ENCODE measurements at places on chromosomes 2 and 18.
A peak's percentile ranks its signal among the peaks of the same experiment; 100 is the strongest.

- DNase-seq = no peak
Observed at GRCh38 chr2:16407358-16407757, 258.3 kb downstream of the CYRIA start.

GRCh38 chr2:144452169-144452988, 67.5 kb downstream of the ZEB2 start:
- no peak for DNase-seq

DNA sequence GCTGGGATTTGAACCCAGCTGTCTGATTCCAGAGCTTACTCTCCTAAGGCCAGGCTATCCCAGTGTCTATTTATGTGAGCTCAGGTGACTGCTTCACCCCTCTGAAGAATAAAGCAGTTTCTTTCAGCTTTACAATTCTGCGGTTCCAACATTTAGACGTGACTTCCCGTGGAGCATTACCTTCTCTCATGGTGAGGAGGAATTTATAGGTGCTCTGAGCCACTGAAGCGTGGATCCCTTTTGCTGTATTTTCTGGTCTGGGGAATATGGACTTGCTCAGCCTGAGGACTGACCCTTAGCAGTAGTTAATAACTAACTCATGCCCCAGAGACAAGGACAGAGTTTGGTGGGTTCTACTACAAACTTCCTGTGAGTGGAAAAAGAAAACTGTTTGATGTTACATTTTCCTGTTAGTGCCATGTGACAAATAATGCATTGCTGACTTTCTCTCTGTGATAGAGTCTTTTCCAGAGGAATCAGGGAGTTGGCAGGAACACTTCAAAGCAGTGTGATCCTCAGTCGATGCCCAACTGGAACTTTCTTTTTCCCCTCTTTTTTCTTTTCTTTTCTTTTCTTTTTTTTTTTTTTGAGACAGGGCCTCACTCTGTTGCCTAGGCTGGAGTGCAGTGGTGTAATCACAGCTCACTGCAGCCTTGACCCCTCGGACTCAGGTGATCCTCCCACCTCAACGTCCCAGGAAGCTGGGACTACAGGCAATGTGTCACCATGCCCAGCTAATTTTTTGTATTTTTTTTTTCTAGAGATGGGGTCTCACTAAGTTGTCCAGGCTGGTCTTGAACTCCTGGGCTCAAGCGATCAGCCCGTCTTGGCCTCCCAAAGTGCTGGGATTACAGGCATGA, 21.9 kb downstream of the CASP10 start:
- DNase-seq = no peak

GRCh38 chr18:48868468-48869466, 82.0 kb downstream of the SMAD7 start:
- DNase-seq = no peak

DNA sequence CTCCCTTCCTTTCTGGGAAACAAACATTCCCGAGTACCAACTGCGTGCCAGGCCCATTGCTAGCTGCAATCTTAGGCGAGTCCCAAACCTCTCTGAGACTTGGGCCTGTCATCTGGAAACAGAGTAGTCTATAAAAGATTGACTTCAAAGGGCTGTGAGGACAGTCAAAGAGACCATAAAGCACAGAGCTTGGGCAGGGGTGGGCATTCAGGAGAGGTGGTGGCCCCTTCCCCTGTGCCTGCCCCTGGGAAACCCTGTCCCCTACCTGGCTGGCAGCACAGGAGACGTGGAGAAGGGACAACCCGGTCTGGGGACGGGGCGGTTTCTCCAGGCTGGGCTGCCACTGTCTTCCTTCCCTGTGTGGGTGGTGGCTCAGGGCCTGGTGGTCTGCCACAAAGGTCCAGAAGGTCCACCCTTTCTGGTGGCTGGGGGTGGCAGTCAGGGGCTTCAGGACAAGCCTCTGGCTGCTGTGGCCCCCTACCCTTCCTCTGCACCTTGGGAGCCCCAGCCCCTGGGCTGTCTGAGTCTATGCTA, 33.9 kb upstream of the FOSL2 start:
- no peak for DNase-seq

DNA sequence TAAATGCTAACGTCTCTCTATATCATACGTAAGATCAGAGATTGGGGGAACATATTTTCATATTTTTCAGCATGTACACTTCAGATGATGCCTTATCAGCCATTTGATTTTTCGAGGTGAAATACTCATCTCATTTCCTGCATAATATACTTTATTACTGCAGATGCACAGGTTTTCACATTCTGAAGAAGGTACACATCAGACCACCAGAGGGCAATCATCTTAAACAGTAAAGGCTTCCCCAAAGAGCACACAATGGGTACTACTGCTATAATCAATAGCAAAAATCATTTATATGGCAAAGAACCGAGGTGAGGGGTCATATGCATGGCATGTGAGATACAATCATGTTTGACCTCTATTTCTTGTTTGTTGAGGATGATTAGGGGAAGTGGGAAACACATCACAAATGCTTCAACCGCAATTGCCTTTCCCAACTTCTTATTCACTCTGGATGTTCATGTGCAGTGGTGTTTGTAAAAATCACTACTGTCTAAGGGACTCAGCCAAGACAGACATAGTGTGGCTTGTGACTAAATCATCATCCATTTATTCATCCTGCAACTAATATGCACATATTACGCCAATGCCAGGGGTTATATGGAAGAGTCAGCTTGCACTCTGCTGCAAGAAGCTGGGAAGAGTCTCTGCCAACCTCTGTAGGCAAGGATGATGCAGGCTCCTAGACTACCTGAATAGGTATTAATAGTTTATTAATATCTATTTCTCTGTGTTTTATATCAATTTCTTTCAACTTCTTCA, 118.7 kb downstream of the EPB41L3 start:
- DNase-seq = no peak

DNA sequence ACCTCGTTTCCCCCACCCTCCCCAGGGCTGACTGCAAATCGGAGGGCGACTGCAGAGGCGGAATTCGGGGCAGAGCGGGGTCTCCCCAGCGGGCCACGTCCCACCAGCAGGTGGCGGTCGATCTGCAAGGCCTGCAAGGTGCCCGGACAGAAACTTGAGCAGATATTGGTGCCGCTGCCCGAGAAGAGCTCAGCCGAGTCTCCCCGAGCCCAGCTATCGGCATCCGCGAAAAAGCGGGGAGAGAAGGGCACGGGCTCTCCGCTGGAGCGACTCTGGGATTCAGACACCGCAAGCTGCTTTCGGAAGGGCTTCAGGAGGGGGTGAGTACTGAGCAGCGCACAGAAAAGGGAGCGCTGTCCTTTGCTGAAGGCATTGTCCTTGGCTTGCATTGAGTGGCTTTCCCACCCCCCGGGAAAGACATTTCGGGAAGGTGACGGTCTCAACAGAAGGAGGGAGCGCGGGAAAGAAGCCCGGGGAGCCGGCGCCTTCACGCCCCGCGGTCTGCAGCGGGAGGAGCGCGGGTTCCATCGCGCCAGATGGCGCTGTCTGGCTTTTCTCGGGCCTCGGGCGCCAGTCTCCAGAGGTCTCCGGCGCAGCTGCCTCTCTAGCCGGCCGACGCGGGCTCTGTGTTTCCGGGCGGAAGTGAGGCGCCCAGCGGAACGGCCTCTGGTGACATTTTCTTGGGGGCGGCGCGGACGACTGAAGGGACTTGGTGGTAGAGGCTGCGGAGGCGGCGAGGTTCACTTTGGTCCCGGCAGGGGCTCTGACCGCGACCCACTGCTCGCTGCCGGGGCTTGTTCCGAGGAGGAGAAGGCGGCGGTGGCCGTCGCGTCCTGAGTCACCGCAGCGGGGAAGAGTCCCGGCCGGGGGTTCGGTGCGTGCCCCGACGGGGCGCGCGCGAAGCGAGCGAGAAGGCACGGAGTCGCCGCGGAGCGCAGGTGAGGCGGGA, 69.5 kb downstream of the HAUS1 start:
- DNase-seq = peak; percentile 88

GRCh38 chr18:62485684-62486083, 37.1 kb upstream of the ZCCHC2 start:
- DNase-seq = no peak

DNA sequence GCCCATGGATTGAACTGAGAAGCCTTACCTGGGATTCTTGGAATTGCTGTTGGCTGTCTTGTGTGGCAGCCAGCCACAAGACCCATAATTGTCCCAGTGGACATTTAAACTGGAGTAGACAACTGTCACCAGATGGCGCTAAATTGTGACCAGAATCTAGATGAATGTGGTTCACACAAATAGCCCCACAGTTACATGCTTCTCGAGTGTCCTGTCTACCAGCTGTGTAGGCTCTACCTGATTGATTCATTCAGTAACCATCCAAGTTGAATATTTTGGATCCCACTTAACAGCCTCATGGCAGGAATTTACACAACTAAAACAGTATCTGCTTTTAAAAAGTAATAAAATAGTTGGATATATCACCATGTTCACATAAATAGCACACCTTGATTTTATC, 73.2 kb downstream of the MAP4K4 start:
- no peak for DNase-seq

DNA sequence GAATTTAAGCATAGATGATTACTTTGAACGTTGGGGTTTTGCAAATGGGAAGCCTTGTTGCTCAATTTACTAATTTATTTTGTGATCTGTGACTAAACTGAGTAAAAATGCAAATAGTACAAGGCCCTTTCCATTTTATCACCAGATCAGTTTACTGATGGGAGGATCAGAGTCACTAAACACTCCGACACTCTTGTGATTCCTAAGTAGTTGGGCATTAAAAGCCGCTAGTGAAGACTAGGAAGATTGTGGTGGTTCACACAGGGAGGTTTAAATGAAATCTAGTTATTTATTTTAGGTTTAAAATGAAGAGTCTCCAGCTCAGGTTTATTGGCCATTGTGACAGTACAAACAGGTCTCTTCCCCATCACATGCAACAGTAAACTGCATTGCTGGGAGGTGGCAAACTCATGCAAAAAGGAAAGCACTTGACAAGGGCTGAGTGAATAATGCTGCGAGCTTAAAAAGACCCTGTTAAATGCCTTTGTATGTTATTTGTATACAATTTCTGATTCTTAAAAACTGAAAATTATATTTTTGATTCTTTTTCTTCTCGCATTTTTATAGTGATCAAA, 394.8 kb upstream of the FANCL start:
- no peak for DNase-seq

DNA sequence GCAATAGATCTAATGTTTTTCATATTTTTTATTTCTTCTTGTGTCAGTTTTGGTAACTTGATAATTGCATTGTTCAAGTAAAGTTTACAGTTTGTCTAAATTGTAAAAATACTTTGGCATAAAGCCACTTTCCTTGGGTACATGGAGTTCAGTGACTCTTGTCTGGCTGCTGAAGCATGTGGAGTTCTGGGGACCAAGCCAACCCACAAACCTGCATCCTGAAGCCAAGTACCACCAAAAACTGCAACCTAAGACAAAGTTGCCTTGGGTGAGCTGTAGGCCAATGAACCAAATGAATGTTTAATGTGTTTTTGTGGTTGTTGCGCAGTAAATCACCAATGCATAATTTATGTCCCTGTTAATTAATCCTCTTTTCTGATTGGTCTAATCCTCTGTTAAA, 872.6 kb downstream of the BCL11A start:
- DNase-seq = no peak

DNA sequence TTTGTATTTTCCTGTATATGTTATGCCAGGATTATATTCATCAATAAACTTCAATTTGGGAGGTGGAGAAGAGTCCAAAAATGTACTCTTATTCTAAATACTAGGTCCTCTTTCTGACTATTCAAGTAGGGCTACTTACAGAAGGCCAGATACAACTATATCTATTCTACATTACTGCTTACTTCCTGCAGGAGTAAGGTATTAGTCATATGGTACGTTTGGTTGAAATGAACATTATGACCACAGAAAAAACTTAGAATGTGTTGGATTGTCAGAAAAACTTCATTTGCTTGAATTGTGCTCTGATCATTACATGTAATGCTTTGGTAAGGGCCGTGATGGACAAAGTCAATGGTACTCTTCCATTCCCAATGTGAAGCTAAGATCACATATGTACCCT, 35.0 kb downstream of the STAT4 start:
- no peak for DNase-seq

DNA sequence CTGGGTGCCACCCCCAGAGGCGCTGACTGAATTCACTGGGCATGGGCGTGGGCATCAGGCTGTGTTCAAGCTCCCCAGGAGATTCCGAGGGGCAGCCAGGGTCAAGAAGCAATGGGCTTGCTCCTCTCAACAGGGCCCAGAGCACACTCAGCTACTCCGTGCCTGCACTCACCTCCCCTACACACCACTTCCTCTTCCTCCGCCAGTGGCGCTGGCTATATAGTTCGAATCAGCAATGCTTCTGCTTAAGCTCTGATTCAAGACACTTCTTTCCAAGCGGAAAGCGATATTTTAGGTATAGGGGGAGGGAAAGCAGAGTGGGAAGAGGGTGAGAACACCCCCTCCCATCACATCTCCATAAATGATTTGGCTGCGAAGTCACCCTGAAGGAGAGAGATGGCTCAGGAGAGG, 42.1 kb downstream of the CRACDL start:
- DNase-seq = no peak

DNA sequence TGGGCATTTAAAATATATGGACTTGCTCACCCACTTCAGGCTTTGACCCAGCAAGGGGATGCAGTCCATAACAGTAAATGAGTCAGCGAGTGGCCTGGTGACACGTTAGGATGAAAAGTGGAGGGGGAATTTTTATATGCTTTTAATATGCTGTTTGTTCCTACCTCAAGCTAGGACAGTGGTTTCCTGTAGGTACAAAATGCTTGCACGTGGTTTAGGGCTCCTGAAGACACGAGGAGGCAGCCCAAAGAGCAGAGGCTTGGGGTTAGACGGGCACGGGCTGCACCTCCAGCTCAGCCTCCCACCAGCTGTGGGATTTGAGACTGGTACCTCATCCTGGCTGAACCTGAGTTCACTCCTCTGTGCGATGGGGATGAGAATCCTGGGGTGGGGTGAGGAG, 306.2 kb upstream of the CXCR4 start:
- no peak for DNase-seq

DNA sequence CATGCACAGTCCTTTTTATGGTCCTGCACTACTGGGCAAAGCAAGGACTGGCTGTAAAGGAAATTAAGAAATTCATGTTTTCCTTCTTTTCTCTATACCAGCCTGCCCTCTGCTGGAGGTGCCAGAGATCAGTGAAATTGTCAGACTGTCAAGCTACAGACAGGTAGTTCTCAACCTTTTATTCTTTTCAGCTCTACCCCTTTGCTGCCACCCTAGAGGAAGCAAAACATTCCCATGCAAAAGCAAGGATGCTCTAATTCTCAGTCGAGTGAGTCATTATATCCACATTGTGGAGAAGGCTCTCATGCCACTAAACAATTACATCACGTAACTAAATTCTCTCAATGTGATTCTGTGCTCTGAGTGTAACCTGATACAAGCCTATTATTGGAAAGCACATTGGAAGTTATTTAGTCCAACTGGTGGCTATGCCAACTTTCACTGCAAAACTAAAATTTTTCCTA, 25.0 kb upstream of the RAPGEF4 start:
- no peak for DNase-seq

DNA sequence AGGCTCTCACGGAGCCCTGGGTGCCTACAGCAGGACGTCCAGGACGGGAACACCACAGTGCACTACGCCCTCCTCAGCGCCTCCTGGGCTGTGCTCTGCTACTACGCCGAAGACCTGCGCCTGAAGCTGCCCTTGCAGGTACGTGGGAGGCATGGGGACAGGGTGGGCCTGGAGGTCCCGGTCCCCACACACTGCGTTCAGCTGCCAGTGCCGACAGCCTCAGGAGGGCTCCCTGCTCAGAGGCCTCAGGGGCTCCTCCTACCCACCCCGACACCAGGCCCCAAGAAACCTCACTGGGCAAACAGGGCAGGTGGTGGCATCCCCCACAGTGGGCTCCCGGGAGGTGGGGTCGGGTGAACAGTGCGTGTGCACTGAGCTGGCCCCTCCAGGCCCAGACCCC, 10.8 kb downstream of the ANO7 start:
- no peak for DNase-seq
